Stomach (tissue), 19 donors: ENCODE measurements at places on chromosomes 4 and X. TPM values are rescaled to one million over a fixed set of nuclear protein-coding genes. Genes with fewer than 3 reads are reported as not detected.

SHISA3 gene
- total RNA-seq = 4.9 TPM

- no peak for DNase-seq
Observed at GRCh38 chr4:123291329-123291728, 105.3 kb upstream of the SPRY1 start.

DACH2 gene
- total RNA-seq = not detected

DNA sequence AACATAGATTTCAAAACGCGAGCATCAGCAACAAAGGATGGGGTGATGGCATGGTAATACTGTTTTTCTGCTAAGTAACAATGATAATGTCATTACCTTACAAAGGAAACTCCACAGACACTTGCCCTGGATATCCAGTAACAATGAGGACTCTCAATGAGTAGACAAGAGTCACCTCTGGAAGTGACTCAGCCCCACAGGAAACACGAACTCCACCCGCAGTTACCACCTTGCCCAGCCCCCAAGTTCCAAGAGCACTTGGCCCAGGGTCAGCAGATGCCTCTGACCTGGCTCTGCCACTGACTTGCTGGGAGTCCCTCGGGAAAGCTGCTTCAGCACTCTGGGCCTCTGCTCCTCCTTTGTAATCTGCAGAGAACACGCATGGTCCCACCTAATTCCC is 110.3 kb upstream of the MAP3K15 start:
- no peak for DNase-seq

DNA sequence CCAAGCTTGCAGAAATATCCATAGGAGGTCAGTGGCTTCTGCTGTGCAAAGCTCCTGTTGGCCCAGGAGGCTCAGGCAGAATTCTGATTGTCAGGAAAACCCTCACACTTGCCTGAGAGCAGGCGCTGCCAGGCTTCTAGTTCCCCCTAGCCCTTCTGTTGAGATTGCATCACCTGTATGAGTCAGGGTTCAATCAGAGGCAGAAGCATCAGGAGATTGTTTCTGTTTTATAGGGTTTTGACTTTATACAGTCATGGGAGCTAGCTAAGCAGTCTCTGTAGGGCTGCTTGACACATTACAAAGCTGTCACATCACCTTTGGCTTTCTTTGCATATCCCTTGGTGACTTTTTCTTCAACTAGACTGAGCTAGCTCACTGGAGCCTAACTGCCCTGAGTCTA is 27.8 kb downstream of the DIPK2B start:
- no peak for DNase-seq

DNA sequence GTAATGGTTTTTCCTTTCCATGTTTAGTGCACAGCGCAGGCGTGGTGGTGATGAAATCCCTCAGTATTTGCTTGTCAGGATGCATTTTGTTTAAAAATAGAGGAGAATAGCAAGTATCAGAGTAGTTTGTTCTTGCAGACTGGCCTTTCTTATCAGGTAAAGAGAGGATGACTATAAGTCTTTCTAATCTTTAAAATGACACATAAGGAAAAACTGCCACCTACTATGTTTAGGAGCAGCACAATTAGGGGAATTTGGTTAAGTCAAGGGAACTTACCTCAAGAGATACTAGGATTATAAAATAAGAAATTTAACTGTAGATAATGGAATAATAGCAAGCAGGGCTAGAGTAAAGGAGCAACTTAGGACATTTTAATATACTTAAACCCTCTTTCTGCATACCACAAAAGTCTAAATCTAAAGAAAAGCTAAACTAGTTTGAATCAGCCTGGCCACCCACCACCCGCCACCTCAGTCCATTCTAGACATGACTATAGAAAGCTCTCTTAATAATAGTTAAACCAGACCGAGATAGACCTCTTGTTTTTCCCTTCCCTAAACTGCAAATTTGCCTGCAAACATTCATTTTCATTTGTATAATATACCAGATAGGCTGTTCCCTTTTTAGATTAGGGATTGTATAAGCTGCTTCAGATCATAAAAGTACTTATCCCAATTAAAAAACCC is 62.0 kb downstream of the APOOL start:
- DNase-seq = no peak
